Mammary epithelial cell (primary cell): ENCODE measurements at places on chromosomes 7 and 10. TPM values are rescaled to one million over a fixed set of nuclear protein-coding genes. Genes with fewer than 3 reads are reported as not detected.

DNA sequence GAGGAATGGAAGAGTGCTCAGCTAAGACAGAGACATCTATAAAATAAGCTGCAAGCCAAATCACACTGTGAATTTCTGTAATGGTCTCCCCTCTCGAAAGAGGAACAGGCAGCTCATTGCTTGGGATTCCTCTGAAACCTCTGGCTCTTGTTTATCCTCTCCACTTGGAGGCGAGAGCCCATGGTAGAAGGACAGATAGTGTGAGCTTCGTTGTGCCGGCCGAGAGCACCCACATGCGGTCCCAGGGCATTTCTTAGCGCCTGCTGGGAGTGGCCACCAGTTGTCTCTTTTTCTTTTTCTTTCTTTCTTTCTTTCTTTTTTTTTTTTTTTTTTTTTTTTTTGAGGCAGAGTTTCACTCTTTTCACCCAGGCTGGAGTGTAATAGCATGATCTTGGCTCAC is 26.2 kb downstream of the CNPY1 start:
- no peak for DNase-seq

DNA sequence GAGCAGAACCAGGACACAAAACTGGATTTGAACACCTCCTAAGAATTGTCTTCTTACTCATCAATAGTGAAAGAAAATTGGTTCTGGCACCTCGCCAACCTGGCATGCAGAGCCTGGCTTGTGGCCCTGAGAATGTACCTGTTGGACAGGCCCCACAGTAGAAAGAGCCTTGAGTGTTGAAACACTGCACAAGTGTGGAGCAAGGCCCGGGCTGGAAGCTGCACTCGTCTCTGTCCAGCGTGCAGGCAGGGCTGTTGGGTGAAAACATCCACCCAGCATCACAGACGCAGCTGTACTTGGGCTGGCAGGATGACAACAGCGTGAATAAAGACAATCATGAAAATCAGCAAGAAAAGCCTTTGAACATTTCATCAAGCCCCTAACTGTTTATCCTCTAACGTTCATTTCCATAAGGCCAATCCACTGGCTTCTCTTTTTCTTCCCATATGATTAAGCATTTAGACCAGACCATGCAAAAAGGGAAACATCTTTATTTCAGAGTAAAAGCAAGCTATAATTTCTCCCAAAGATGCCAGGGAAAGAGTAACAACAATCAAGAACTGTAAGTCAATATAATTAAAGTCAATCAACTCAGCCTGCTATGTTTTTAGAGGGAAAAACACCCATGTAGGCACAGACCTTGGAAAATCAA is 15.6 kb downstream of the CUBN start:
- peak; percentile 42 for DNase-seq

DNA sequence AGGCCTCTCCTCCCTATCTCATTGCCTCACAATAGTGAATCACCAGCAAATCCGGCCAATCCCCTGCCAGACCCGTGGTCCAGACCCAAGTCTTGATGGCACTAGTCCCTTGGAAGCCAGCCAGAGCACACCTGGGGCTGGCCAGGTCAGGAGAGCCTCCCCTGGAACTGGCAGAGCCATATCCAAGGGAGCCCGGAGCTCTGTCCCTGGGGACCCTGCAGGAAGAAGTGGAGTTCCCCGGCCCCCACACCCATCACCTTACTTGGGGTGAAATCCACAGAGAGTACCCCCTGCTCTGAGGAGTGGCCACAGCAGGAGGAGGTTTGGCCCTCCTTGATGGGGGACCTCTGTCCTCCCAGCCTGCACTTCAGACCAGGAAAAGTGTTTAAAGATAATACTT is 122.5 kb downstream of the HECW1 start:
- peak; percentile 9 for DNase-seq

GRCh38 chr10:57579926-57580325 is 687.8 kb downstream of the IPMK start:
- peak; percentile 27 for DNase-seq

TRIM73 gene
- 1.8 TPM for total RNA-seq

GRCh38 chr7:107070710-107071109 is 26.2 kb downstream of the PRKAR2B start:
- DNase-seq, result no peak

MEOX2 gene
- not detected for total RNA-seq

DNA sequence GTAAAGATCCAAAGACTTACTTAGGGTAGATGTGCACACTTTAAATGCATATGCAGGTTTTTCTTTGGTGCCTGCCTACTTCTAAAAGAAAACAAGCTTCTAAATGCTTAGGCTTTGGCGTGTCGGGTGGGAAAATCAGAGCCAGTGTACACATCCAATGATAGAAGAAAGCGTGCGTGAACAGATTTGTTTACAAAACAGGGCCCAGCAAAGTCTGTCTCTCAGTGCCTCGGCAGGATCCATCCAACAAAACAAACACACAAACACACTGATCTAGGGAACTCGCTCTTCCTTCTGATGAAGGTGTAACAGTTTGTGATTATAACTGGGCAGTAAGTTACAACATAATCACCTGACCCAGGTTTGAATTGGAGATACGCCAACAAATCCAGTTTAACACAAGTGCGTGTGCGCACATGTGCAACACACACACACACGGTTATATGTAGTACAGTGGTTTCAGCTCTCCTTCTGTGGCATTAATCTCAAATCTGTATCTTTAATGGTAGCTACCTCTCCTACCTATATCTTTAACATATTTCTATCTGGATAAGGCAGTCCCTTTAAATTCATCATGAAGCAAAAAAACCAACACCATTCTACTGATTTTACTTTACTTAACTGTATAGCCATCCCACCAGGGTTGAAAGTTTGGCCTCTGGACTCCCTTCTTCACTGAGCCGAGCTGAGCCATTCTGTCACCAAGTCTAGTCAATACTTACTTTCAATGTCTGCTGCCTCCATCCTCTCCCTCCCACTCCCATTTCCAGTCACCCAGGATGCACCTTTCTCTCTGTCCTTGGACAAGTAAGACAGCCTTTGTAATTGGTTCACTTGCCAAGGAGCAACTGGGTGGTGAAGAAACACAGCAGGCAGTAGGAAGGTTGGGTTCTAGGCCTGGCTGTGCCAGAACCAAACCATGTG is 184.4 kb upstream of the KLF14 start:
- no peak for DNase-seq

DNA sequence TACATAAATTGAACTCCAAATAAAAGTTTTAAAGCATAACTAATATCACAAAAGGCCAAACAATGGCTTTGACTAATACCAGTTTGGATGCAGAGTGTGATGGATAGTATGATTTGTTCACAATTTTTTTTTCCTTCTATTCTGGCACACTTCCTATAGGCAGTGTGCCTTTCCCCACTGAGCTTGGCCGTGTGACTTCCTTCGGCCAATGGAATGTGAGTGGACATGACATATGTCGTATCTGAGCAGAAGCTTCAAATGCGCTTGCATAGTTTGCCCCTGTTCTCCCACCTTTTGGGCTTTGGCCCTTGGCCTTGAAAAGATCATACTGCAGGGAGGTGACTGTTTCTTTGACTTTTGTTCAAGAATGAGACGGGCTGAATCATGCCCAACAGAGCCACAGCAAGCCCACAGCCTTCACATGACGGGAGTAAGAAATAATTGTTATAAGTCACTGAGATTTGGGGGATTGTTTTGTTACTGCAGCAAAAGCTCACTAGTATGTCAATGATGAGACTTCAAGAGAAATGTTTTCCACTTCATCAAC is 279.9 kb upstream of the NEBL start:
- DNase-seq, result peak; percentile 25

UNCX gene
- total RNA-seq, result not detected

- DNase-seq, result no peak
Observed at GRCh38 chr7:127692200-127692599, 40.2 kb downstream of the SND1 start.

DNA sequence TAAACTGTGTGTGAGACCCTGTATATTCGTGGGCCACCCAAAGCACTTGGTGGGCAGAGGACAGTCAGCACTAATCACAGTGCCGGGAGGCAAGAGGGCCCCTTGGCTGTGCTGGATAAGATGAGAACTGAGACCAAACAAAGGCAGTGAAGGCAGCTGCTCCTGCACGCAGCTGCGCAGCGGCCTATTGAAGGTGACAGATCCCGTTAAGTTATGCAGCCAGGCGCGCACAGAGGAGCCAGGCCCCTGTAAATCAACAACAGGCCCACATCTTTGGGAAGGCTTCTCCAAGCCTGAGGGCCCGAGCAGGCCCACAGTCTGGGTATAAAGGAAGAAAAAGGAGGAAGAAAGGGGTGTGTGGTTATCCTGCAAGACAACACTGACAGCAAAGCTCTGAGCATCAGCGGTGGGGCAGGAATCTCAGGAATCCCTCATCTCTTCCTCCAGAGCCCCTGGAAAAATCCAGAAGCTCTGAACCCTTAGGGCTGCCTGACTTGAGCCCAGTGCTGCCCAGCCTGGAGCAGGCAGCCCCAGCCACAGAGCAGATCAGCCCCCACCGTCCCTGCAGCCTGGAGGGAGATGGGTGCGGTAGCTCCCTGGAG is 154.2 kb downstream of the ARHGAP12 start:
- DNase-seq, result no peak

- DNase-seq, result no peak
Observed at GRCh38 chr10:21032587-21033319, 135.6 kb upstream of the NEBL start.

DNA sequence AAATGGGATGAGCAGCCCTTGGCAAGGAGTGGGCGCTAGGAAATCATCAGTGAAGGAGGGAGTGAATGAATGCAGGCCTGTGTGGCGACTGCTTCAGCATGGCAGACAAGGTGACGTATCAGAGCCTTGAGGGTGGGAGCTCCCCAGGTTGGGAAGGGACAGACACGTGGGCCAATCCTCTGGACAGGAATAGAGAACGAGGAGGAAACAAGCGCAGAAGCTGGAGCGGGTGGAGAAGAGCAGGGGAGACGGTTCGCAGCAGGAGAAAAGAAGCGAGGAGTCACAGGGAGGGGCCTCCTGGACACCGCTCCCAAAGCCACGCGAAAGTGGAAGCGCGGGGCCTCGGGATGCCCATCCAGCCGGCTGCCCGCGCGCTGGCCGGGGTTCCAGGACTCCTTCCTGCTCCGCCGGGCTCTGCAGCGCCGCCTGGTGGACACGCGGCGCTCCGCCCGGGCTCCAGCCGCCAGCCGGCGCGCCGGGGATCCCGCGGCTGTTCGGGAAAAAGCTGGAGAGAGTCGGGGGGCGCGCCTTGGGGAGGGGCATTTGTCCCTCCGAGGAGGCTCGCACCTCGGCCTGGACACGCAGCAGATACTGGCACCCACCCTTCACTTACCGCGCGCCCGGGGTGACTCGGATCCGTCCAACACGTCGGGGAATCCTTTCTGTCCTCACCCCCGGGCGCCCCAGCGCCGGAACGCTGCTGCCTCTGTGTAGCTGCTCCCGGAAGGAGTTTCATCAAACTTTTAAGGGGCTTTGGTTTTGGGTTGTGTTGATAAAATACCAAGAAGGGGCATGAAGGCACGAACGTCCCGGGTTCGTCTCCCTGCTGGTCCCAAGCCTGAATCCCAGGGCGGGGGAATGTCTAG is 6.3 kb downstream of the ZNF503 start:
- peak; percentile 26 for DNase-seq

- DNase-seq, result no peak
Observed at GRCh38 chr7:152495867-152496266, 60.1 kb upstream of the KMT2C start.

GRCh38 chr7:74606101-74606908 is 51.2 kb upstream of the GTF2I start:
- DNase-seq, result no peak

- peak; percentile 25 for DNase-seq
Observed at GRCh38 chr7:137606061-137606674, 240.6 kb downstream of the DGKI start.

GRCh38 chr7:22082886-22083703 is 137.4 kb upstream of the CDCA7L start:
- DNase-seq, result peak; percentile 70

TUBAL3 gene
- total RNA-seq, result 0.35 and 0.73 TPM in 2 replicates

GRCh38 chr10:80444646-80445319 is 9.3 kb upstream of the TSPAN14 start:
- peak; percentile 57 for DNase-seq

HABP2 gene
- total RNA-seq, result not detected

GRCh38 chr10:98006266-98006665 is 24.2 kb downstream of the CRTAC1 start:
- DNase-seq, result no peak

MYL10 gene
- not detected in 2 replicates for total RNA-seq

DNA sequence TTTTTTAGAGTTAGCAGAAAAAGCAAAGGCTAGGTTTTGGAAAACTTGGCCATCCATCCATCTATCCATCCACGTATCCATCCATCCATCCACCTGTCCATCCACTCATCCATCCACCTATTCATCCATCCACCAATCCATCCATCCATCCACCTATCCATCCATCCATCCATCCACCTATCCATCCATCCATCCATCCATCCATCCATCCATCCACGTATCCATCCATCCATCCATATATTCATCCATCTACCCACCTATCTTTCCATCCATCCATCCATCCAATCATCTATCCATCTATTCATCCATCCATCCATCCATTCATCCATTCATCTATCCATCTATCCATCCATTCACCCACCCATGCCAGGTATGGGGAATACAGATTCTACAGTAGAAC is 81.7 kb upstream of the MPP7 start:
- no peak for DNase-seq

DNA sequence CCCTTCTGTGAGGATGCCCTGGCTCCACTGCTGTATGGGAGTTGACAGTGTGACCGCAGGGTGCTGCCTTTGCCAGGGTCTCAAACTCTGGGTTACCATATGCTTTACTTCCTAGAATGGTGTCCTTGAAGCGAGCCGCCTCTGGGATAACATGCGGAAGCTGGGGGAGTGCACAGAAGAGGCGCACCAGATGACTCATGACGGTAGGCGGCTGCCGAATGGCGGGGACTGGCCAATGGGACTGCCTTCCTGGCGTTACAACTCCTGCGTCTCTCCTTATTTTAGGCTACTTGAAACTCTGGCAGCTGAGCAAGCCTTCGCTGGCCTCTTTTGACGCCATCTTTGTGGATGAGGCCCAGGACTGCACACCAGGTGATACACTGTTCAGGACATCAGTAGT is 27.3 kb downstream of the FBH1 start:
- DNase-seq, result no peak

DNA sequence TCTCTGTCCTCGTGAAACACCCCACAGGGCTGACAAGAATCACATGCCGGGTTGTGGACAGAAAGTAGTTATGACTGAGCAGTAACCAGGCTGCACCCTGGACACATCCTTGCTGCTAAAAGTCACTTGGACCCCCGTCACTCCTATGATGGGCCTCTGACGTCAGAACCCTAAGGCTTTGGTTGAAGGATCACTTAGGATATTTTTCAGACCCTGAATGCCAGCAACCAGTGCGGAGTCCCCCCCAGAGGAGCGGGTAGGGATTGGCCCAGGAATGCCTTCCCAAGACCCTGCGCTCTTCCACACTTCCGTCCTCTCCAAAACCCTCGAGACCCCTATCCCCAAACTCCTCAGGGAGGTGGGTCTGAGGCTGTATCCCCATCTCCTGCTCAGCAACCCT is 52.1 kb downstream of the CFAP46 start:
- DNase-seq, result no peak

- peak; percentile 47 for DNase-seq
Observed at GRCh38 chr7:114302858-114303257, 111.8 kb upstream of the FOXP2 start.

- no peak for DNase-seq
Observed at GRCh38 chr7:18221377-18222293, 194.0 kb upstream of the PRPS1L1 start.

MGMT gene
- 22.2 and 23.8 TPM in 2 replicates for total RNA-seq

GRCh38 chr7:134438946-134439345 is 20.0 kb downstream of the AKR1B1 start:
- DNase-seq, result no peak
